ENCODE measurements at places on chromosomes 4 and X.

DNA sequence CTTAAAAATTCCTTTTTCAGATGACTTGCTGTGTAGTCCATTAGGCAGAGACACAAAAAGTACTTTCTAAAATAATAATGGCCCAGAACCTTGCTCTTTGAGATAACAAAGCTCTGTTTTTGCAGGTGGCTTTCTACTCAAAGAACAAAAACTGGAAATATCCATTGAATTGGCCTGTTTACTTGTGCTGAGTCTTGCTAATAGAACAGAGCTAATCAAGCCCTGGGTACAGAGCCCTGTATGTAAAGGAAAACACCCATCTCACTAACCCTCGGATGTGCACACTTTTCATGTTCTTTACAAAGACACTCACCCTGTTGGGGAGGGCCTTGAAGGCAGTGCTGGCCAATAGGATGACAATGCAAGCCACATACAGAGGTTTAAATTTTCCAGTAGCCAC is 27.0 kb upstream of the LNX1 start:
- DNase-seq: no peak

DNA sequence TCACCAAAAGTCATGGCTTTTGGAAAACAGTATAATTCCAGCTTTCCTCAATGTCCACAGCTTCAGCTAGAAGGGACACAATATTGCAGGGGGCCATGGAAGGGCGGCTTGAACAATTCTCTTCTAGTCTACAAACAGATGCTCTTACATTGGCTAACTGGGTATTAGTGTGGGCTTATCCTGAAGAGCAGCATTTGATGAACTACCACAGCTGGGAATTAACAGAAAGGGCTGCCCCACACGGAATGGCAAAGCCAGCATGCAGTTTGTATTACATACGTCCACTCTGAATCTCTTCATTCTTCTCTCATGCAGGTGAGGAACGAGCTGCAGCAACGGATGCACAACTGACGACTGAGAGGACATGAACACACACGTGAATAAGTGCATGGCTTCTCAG is 13.0 kb upstream of the PDCL2 start:
- DNase-seq: no peak

GRCh38 chrX:110250847-110251246 is 67.0 kb downstream of the AMMECR1 start:
- no peak for DNase-seq

DNA sequence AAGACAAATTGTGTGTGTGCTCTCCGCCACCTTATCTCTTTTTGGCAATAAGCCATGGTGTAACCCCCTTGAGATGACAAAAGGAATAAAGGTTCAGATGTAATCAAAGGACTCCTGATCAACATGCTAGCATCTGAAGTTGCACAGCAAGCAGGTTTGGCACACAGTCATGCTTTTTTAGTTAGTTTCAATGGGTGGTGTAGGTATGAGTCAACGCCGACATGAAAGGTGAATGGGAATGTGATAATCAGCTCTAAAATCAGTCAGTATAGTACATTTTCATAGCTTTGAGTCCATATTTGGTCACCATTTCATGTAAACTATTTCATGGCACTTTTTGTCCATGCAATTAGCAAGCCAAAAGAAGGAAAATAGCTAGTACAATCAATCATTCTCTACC is 50.4 kb upstream of the ETNPPL start:
- DNase-seq: no peak

GRCh38 chrX:19563746-19564145 is 48.4 kb upstream of the MAP3K15 start:
- no peak for DNase-seq

DNA sequence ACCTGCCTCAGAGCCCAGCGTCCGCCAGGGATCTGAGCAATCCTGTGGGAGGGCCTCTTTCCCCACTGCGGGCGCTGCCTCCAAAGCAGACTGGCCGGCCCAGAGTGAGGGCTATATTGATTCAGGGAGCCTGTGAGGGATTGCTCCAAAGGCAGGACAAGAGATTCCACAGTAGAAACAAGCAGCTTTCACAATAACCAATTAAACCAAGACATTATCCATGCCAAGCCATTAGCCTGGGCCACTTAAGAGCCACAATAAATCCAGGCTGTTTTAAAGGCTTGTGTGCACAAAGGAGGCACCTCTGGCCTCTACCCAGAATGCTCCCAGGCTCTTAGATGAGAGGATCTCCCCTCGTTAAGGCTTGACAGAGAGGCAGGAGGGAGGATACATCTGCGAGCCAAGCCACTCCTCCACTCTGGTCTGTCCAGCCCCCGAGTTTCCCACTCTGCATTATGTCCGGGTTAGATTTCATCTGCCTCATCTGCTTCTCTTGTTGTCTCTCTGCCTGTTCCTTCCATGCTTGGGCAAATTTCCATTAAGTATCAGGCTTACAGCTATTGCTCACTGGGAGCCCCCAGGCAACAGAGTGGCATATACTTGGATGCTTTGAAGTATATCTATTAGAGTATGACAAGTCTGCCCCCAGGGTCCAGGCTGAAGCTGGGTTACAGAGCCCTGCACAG is 357.9 kb downstream of the UNC5C start:
- no peak for DNase-seq

DNA sequence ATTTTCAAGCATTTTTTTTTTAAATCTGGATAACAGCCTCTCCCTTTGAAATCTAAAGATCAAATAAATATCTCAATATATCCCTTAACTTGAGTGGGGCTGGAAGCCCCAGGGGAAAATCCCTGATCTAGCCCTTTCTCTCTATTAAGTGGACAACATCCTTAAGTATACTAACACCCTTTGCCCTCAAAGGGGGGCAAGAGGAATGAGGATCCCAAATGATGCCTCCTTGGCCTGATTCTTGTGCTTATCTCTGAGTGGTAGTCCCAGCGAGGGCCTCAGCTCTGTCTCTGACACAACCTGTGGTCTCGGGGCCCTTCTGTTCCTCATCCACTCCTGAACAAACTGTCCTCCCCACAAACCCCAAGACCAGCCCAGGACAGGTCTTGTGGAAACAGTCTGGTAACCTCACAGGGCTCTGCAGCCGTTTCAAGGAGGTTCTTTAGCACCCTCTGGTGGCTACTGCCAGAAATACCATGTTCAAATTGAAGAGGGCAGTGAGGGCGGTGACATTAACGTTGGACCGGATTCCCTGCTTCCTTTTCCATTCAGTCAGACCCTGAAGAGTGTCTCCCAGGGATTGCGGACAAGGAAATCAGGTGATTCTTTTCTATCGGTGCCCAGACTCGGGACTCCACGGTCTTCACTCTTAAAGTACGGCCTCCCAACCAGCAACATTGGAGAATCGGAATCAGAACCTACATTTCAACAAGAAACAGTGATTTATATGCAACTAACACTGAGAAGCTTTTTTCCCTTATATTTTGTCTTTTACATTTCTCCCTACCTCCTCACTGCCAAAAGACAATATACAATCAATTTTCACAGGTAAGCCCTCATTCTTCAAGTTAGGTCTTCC is 13.0 kb downstream of the CXCL13 start:
- DNase-seq: no peak

DNA sequence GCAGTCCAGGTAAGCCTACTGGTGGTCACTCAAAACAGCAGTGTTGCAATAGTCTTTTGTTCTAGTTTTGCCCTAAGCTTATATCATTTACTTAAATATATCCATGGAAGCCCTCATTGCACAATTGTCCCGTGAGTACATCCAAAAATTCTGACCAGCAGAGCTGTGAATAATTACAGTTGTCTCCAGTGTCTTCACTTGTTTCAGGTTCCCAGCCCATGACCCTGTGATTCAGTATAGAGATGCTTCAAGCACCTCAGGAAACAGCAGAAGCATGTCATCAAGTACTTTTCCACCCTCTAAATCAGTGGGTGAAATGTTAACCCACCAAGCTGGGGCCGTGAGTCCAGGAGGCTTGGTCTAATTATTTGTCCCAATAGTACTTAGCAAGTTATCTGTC is 214.9 kb upstream of the RPS6KA3 start:
- no peak for DNase-seq

DNA sequence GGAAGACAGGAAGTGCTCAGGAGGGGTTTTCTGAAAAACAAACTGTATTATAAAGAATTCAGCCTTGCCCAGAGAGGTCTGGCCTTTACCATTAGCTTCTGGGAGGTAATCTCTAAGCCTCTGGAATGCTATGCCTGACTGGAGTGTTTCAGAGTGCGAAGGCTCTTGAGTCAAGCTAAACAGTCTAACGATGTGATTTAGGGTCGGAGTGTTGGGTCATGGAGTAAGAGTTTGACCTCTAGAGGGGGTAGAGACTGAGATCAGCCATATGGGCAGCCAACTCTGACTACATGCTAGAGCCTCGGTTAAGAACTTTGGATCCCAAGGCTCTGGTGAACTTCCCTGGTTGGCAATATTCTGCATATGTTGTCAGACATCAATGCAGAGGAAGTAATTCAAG is 15.0 kb downstream of the BOD1L1 start:
- no peak for DNase-seq
